ENCODE measurements at places on chromosomes 11 and 22. TPM values are rescaled to one million over a fixed set of nuclear protein-coding genes. Genes with fewer than 3 reads are reported as not detected.

The KRTAP5-1 gene
- polyA plus RNA-seq = 2.5 TPM

The SPDYC gene
- polyA plus RNA-seq = not detected

The PANX3 gene
- not detected for polyA plus RNA-seq

The SLC37A2 gene
- polyA plus RNA-seq = 2.3 TPM

The ELP4 gene
- 17.4 TPM for polyA plus RNA-seq

The POU2F3 gene
- polyA plus RNA-seq = 0.04 TPM

The GANAB gene
- polyA plus RNA-seq = 142 TPM

The CD81 gene
- polyA plus RNA-seq = 447 TPM

The ANO9 gene
- 0.20 TPM for polyA plus RNA-seq

The ARHGAP42 gene
- polyA plus RNA-seq = 25.6 TPM

The OR10AG1 gene
- not detected for polyA plus RNA-seq

The NEFH gene
- 1.5 TPM for polyA plus RNA-seq

The OR51E1 gene
- 2.2 TPM for polyA plus RNA-seq

The CDC45 gene
- 4.9 TPM for polyA plus RNA-seq

The CCDC73 gene
- polyA plus RNA-seq = 0.05 TPM

The OR5A2 gene
- 0.03 TPM for polyA plus RNA-seq

The OSBP2 gene
- polyA plus RNA-seq = 5.0 TPM

The BACE1 gene
- polyA plus RNA-seq = 35.4 TPM

The PHLDB1 gene
- polyA plus RNA-seq = 90.6 TPM

The APOL2 gene
- polyA plus RNA-seq = 22.9 TPM

The WNT11 gene
- 16.6 TPM for polyA plus RNA-seq

The GGT1 gene
- 3.5 TPM for polyA plus RNA-seq

The SAA1 gene
- polyA plus RNA-seq = not detected

The KDM4E gene
- polyA plus RNA-seq = 0.06 TPM

The PHRF1 gene
- 18.4 TPM for polyA plus RNA-seq

The PTH gene
- not detected for polyA plus RNA-seq

The GGTLC2 gene
- polyA plus RNA-seq = not detected

The KRTAP5-5 gene
- not detected for polyA plus RNA-seq

The DEFB131B gene
- not detected for polyA plus RNA-seq

The C22orf42 gene
- polyA plus RNA-seq = not detected

The INPP5J gene
- 1.6 TPM for polyA plus RNA-seq

The CASTOR1 gene
- 4.0 TPM for polyA plus RNA-seq

The OR8H3 gene
- not detected for polyA plus RNA-seq

The VPREB1 gene
- 0.19 TPM for polyA plus RNA-seq

The SCO2 gene
- polyA plus RNA-seq = 1.6 TPM

The PRR33 gene
- polyA plus RNA-seq = 6.3 TPM

The MS4A6A gene
- 17.6 TPM for polyA plus RNA-seq

The GGT5 gene
- 10.8 TPM for polyA plus RNA-seq

The CD248 gene
- polyA plus RNA-seq = 76.4 TPM

The CASP5 gene
- polyA plus RNA-seq = not detected

The LRRN4CL gene
- 18.8 TPM for polyA plus RNA-seq

The SMIM35 gene
- polyA plus RNA-seq = 0.32 TPM

The MLC1 gene
- polyA plus RNA-seq = 1.2 TPM

The CEP126 gene
- polyA plus RNA-seq = 3.1 TPM

The BMAL1 gene
- polyA plus RNA-seq = 12.1 TPM

The DGCR2 gene
- polyA plus RNA-seq = 44.3 TPM

The AIP gene
- polyA plus RNA-seq = 42.0 TPM

The FOLR2 gene
- polyA plus RNA-seq = 19.8 TPM

The SLC25A18 gene
- 0.58 TPM for polyA plus RNA-seq

The SPTBN2 gene
- 15.9 TPM for polyA plus RNA-seq

The ZC3H12C gene
- polyA plus RNA-seq = 9.0 TPM

The KIAA1671 gene
- polyA plus RNA-seq = 34.8 TPM

The C22orf31 gene
- 1.8 TPM for polyA plus RNA-seq

The KCNQ1 gene
- polyA plus RNA-seq = 2.1 TPM

The CCDC89 gene
- polyA plus RNA-seq = 2.8 TPM

The GGTLC3 gene
- not detected for polyA plus RNA-seq

The NXPE2 gene
- 0.16 TPM for polyA plus RNA-seq

The SLC25A22 gene
- 9.2 TPM for polyA plus RNA-seq

The YDJC gene
- 4.9 TPM for polyA plus RNA-seq
